Naive thymus-derived CD4-positive, alpha-beta T cell (primary cell): ENCODE measurements at places on chromosomes 2 and 18. TPM values are rescaled to one million over a fixed set of nuclear protein-coding genes. Genes with fewer than 3 reads are reported as not detected.

- no peak for DNase-seq
- no peaks in the 10 kb centered on the region for H3K27me3 ChIP-seq
- H3K4me1 ChIP-seq = no peaks in the 10 kb centered on the region
Measured at GRCh38 chr2:120731175-120731574, 4.5 kb upstream of the GLI2 start.

GRCh38 chr18:78900938-78901909 lies 78.4 kb upstream of the SALL3 start:
- H3K27ac ChIP-seq = no peak overlapping the region
- no peaks in the 10 kb centered on the region for H3K27me3 ChIP-seq
- H3K36me3 ChIP-seq = no peaks in the 10 kb centered on the region

TMEM163 gene
- total RNA-seq = not detected

RETREG2 gene
- total RNA-seq = 111 TPM

DNA sequence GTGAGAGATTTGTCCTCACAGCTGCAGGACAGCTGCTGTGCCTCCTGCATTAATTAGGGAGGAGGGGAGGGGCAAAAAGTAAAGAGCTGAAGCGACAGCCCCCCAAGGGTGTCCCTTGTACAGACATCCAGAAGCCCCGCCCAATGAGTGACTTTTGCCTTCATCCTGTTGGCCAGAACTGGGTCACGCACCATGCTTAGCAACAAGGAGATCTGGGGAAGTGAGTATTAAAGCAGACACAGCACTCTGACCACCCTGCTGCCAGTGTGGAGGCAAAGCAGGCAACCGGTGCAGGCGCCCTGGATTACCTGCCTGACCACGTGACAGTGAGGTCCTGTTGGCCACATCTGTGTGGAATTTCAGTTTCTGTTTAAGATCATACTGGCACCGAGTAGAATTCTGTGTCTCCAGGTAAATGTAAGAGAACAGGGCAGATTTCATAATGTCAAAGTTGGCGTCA lies 21.5 kb upstream of the BIN1 start:
- no peak for DNase-seq
- no peak overlapping the region for H3K4me3 ChIP-seq
- H3K27ac ChIP-seq = no peak overlapping the region
- H3K4me1 ChIP-seq = no peaks in the 10 kb centered on the region
- H3K27me3 ChIP-seq = no peaks in the 10 kb centered on the region

DNAH6 gene
- total RNA-seq = 0.88 TPM

DNA sequence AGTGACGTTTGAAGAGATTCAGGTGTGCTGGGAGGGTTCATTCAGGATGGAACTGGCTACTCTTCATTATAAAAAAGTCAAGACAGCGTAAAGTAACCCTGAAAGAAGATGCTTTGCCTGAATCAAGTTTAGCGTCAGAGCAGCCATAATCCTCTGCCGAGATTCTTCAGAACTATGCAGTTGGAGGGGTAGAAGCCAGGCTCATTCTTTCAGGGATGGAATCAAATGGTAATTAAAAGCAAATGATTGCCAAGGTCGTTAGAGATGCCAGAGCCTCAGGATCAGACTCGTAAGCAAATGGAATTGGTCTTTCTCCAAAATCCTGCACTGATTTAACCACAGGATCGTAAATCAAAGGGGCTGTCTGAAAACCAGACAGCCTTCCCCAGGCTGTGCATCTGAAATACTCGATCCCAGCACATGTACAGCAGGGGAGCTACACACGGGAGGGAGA lies 21.9 kb downstream of the APCDD1 start:
- no peak overlapping the region for H3K27ac ChIP-seq
- no peak for DNase-seq
- H3K36me3 ChIP-seq = no peaks in the 10 kb centered on the region

SATB2 gene
- total RNA-seq = 0.32 TPM

CYP1B1 gene
- total RNA-seq = 6.6 TPM

CYP27C1 gene
- not detected for total RNA-seq

OTOS gene
- not detected in 2 replicates for total RNA-seq

DNA sequence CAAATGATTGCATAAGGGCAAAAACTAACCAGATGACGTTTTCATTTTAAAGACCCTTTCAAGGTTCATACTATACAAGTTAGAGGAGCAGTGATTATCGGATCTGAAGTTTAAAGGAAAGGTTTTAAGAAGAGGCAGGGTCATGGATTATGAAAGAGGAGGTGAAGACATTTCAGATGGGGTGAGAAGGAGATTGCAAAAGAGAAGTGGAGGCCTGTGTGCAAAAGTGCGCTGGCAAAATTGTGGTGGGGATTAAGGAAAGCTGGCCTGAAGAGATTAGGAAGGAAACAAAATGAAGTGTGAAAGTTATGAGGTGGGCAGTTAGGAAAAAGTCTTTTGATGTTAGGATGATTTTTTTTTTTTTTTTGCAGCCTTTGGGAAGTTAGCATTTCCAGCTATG lies 935.7 kb upstream of the FAM98A start:
- no peaks in the 10 kb centered on the region for H3K27me3 ChIP-seq
- DNase-seq = no peak
- no peak overlapping the region for H3K27ac ChIP-seq
- no peak overlapping the region for H3K4me3 ChIP-seq
- H3K36me3 ChIP-seq = no peaks in the 10 kb centered on the region
- no peaks in the 10 kb centered on the region for H3K4me1 ChIP-seq

- H3K27me3 ChIP-seq = no peaks in the 10 kb centered on the region
- H3K27ac ChIP-seq = no peak overlapping the region
- peak overlapping the region; percentile 66 for H3K4me3 ChIP-seq
Measured at GRCh38 chr18:8611916-8612576, 2.8 kb downstream of the RAB12 start.

GRCh38 chr18:47420130-47420529 lies 168.7 kb upstream of the SKOR2 start:
- no peak for DNase-seq
- no peak overlapping the region for H3K27ac ChIP-seq
- H3K36me3 ChIP-seq = no peaks in the 10 kb centered on the region
- H3K27me3 ChIP-seq = no peaks in the 10 kb centered on the region
- H3K4me3 ChIP-seq = no peak overlapping the region

DNA sequence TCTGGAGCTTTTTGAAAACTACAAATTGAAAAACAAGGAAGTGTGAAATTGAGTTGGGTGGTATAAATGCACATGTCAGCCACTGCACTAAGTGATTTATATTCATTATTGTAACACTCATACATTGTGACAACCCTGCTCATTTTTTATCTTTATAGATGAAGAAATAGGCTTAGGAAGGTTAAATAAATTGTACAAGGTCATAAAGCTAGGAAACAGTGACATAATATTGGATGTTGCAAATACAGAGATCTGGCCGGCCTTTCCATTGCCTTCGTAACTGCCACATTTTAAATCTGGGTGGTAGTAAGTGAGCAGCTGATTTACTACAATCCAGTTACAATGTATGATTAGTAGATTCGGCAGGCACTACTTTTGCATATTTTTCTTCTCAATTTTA lies 76.6 kb upstream of the LPIN2 start:
- H3K27ac ChIP-seq = no peak overlapping the region
- no peaks in the 10 kb centered on the region for H3K27me3 ChIP-seq
- H3K4me1 ChIP-seq = no peaks in the 10 kb centered on the region
- no peak overlapping the region for H3K4me3 ChIP-seq

DNA sequence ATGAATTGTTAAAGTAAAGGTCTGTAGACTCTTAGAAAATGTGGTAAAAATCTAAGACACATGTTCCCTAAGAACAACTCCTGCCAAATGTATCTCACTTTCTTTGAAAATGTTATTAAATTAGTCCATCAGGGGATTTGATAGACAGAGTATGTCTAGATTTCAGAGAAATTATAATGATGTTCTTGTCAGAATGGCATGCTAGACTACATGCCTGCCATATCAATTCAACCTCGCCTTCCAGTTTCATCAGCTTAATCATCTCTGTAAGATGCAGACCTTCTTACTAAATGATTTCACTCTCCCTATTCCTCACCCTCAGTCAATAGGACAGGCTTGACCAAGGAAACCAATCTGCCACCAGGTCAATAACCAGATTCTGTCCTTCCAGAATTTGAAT lies 368.4 kb downstream of the TXNL1 start:
- no peaks in the 10 kb centered on the region for H3K27me3 ChIP-seq
- H3K4me1 ChIP-seq = no peaks in the 10 kb centered on the region
- H3K4me3 ChIP-seq = no peak overlapping the region
- no peak for DNase-seq
- H3K27ac ChIP-seq = no peak overlapping the region

FAM237A gene
- total RNA-seq = not detected in 2 replicates

PDE1A gene
- not detected for total RNA-seq

DNA sequence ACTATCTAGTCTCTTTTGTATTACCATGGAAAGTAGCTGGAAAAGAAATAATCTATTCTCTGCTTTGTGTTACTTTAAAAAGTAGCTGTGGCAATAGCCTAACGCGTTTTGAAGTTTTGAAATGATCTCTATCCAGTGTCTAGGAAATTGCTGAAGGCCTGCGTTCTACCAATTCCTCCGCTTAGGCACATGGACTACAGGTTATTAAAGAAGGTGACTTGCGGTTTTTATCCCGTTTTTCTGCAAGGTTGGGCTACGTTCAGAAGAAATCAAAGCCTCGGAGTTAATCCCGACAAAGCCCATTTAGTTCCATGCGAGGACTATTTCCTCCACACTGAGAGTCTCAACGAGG lies 636 bp upstream of the UBXN4 start:
- no peak overlapping the region for H3K27ac ChIP-seq
- no peak for DNase-seq
- no peaks in the 10 kb centered on the region for H3K27me3 ChIP-seq
- H3K4me1 ChIP-seq = peaks cover 15% of the 10 kb centered on the region

DNA sequence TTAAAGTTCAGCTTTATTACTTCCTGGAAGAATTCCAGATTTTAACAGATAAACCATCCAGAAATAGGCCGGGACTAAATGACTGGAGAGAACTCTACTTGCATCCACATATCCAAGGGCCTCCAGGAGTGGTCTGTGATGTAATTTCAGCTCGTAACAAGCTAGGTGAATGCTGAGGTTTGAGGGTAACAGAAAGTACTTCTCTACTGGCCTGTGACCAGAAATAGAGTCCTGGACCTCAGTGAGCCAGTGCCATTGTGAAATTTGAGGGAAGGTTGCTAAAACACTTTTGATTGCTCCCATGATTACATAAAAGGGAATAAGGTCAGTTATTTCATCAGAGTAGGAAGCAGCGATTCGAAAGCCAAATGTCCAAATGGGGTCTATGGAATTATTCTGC lies 158.1 kb downstream of the DOCK10 start:
- H3K27me3 ChIP-seq = no peaks in the 10 kb centered on the region
- H3K36me3 ChIP-seq = peaks cover 42% of the 10 kb centered on the region
- H3K27ac ChIP-seq = no peak overlapping the region
- H3K4me1 ChIP-seq = peaks cover 9% of the 10 kb centered on the region
- DNase-seq = no peak

- H3K36me3 ChIP-seq = no peaks in the 10 kb centered on the region
- H3K4me3 ChIP-seq = no peak within 1 kb of the TSS
- H3K27me3 ChIP-seq = no peaks in the 10 kb centered on the region
Measured at GRCh38 chr2:219041252-219041651, at the start of gene CFAP65. Gene CFAP65 (minus strand): TSS chr2:219041516. CDS start chr2:219039048, 2,468 bp downstream.

- H3K36me3 ChIP-seq = no peaks in the 10 kb centered on the region
- no peak for DNase-seq
- no peaks in the 10 kb centered on the region for H3K27me3 ChIP-seq
- no peak overlapping the region for H3K27ac ChIP-seq
Measured at GRCh38 chr2:29718076-29718686, 203.2 kb downstream of the ALK start.

NXPH2 gene
- total RNA-seq = not detected

- DNase-seq = no peak
- H3K4me3 ChIP-seq = peak overlapping the region; percentile 75
- H3K4me1 ChIP-seq = peaks cover 13% of the 10 kb centered on the region
- H3K27me3 ChIP-seq = no peaks in the 10 kb centered on the region
- H3K27ac ChIP-seq = peak overlapping the region; percentile 84
- no peaks in the 10 kb centered on the region for H3K36me3 ChIP-seq
Measured at GRCh38 chr18:12946549-12947284, 1.1 kb upstream of the SEH1L start.

DNA sequence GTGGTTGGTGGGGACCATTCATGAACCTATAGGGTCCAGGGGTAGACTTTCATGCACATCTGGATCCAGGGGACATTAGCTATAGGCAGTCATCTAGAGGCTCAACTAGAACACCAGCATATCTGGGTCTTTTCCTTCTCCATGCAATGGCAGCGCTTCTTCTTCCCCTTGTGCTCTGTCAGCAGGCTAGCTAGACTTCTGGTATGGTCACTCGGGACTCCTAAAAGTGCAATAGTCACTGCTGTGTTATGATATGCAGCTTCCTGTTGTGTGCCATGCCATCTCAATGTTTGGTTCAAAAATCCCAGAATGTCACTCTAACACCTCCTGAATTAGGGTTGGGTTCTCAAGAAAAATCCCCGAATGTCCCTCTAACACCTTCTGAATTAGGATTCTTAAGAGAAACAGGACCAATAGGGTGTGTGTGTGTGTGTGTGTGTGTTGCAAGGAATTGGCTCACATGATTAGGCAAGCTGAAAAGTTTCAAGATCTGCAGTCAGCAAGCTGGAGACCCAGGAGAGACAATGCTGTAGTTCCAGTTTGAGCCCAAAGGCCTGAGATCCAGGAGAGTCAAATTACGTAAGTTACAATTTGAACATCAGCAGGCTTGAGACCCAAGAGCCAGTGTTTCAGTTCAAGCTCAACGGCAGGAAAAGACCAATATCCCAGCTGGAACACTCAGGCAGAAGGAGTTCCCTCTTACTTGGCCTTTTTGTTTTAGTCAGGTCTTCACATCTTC lies 97.1 kb upstream of the LTBP1 start:
- H3K27ac ChIP-seq = no peak overlapping the region
- no peaks in the 10 kb centered on the region for H3K27me3 ChIP-seq
- no peaks in the 10 kb centered on the region for H3K4me1 ChIP-seq
- H3K36me3 ChIP-seq = no peaks in the 10 kb centered on the region

- DNase-seq = no peak
- H3K27ac ChIP-seq = no peak overlapping the region
- no peaks in the 10 kb centered on the region for H3K36me3 ChIP-seq
- H3K27me3 ChIP-seq = no peaks in the 10 kb centered on the region
Measured at GRCh38 chr2:216950547-216950946, 90.7 kb upstream of the TNP1 start.

DNA sequence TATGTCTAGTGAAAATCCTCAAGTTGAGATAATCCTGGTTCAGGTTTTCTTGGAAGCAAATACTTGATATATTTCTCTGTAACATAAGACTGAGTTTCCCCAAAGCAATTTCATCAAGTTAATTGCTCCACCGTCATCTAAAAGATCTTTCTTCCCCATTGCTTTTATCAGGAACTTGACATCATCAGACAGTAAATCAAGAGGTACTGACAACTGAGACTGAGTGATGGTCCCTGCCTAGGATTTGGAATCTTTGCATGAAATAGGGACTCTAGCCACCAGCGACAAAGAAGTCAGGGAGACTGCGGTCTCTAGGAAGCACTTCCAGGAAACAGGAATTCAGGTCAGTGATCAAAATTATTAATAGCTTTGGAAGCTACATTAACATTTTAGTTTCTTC lies 43.4 kb upstream of the SCN1A start:
- no peaks in the 10 kb centered on the region for H3K4me1 ChIP-seq
- no peak for DNase-seq
- no peaks in the 10 kb centered on the region for H3K27me3 ChIP-seq
- no peak overlapping the region for H3K27ac ChIP-seq

RGPD4 gene
- total RNA-seq = 0.08 TPM

FAHD2B gene
- 11.5 TPM for total RNA-seq
